Upper lobe of right lung (tissue), 1 donor: ENCODE measurements at places on chromosomes 7 and 10. TPM values are rescaled to one million over a fixed set of nuclear protein-coding genes. Genes with fewer than 3 reads are reported as not detected.

Gene RET
- 1.0 TPM for total RNA-seq

Gene VSTM2A
- total RNA-seq: not detected

Gene PRPS1L1
- total RNA-seq: not detected

Gene CRYGN
- not detected for total RNA-seq

Gene GNGT1
- total RNA-seq: not detected

Gene NAT16
- total RNA-seq: not detected

Gene NRCAM
- 2.0 TPM for total RNA-seq

Gene RADIL
- total RNA-seq: 7.3 TPM

Gene FGFBP3
- total RNA-seq: 0.81 TPM

Gene KAZALD1
- 8.4 TPM for total RNA-seq

Gene CUZD1
- 0.78 TPM for total RNA-seq

Gene HOXA3
- 8.7 TPM for total RNA-seq

Gene EIF4EBP2
- 79.3 TPM for total RNA-seq

Gene TWIST1
- total RNA-seq: not detected

Gene PDE1C
- total RNA-seq: 13.0 TPM

Gene CUTC
- total RNA-seq: 15.8 TPM

Gene SUN3
- total RNA-seq: not detected

Gene CYP3A4
- not detected for total RNA-seq
